NCI-H69 (cell line): ENCODE measurements at places on chromosomes 16 and 17.

DNA sequence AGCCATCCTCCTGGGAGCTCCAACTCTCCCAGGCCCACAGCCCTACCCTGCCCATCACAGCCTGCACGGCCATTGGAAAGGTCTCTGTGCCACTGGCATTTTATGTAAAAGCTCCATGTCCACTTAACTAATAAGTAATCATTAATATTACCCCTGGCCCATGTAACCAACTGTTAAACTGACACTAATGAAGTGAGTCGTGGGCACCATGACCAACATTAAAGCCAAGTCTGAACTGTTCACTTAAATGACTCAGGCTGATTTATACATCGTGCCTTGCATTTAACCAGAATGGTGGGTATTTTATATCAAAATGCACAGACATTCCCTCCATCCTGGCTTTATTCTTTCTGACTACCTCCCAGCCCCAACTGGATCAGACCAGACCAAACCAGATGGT, 229.3 kb downstream of the SOX9 start:
- no peak for DNase-seq

DNA sequence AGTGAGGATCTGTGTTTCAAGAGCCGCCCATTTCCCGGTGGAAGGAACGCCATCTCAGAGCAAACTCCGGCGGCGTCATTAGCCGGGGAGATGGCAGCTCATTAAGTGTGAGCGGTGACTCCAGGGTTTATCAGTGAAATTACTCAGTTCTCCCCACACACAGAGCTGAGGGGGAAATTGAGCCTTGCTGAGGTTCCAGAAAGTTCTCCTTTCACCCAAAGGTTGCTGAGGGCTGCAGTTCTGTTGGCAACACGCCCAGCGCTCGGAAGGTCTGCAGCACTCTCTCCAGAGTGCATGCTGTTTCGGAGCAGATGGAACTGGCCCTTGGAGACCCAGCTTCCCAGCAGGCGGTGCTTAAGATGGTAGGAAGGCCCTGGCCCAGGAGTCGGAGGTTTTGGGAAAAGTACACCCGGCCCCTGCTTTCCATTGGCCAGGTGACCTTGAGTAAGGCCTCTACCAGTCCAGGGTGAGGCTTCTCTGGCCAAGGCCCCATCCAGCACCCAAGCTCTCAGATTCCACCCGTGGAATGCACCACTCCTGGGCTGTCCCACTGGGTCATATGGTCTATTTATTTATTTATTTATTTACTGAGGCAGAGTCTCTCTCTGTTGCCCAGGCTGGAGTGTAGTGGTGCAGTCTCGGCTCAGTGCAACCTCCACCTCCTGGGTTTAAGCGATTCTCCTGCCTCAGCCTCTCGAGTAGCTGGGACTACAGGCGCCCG, 167.7 kb upstream of the CIBAR2 start:
- DNase-seq = peak; percentile 42

DNA sequence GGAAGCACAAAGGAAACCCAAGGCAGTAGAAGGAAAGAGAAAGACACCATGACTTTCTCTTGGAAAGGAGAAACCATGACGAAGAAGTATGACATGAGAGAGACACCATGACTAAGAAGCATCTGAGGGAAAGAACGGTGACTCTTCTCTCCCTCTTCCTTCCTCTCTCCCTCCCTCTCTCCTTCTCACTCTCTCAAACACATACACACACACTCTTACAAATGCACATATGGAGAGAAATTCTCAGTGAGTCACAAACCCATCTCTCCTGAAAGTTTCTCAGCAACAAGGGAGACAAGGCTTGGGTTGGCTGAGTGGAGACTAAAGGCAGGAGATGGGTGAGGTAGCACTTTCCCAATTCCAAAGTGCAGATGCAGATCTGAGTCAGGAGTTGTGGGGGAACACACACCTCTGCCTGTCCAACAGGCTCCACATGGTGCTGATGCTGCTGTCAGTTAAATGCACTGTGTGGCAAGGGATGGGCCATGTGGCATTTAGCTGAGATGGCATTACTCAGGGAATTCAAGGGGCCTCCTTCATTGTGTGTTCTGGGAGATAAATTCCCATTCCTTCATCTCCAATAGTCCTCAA, 336.7 kb upstream of the C16orf82 start:
- DNase-seq = no peak

DNA sequence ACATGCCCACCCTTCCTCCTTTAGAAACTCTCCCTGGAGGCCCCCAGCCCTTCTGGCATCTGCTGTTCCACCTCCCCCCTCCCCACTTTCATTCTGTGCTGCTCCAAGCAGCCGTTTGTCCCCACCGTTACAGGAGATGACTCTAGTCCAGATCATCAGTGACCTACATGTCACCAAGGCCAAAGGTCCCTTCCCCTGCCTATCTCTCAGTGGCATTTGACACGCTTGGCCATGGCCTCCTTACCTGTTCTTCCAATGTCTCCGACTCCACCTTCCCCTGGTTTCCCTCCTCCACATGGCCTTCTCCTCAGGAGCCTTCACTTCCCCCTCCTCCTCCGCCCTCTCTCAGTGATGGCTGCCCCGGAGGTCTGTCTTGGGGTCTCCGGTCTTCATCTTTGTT, 9.4 kb downstream of the TMEM92 start:
- no peak for DNase-seq

DNA sequence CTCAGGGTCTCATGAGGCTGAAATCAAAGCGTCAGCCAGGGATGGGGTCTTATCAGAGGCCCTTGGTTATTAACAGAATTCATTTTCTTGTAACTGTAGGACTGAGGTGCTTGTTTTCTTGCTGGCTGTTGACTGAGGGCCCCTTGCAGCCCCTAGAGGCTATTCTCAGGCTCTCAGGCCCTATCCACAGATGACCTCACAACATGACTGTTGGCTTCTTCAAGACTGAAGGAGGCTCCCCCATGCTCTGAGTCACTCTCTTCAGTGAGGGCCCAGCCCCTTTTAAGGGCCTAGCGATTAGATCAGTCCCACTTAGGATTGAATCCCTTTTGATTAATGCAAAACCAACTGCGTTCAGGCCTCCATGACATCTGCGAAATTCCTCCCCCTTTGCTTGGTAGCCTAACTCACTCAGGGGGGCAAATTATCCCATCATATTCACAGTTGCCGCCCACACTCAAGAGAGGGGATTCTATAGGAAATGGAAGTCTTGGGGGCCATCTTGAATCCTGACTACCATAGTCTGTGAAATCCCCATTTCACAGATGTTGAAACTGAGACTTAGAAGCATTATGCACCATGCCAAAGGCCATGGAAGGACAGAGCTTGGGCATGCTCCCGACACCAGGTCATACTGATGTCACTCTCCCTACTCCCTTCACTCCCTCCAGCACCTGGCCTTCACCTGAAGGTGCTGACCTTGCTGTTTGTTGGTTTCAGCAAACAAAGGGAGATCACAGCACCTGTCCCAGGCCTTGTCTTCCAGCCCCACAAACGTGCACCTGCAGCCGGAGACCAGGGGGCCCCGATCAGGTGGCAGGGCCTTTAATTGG, 592.3 kb downstream of the MAF start:
- no peak for DNase-seq

DNA sequence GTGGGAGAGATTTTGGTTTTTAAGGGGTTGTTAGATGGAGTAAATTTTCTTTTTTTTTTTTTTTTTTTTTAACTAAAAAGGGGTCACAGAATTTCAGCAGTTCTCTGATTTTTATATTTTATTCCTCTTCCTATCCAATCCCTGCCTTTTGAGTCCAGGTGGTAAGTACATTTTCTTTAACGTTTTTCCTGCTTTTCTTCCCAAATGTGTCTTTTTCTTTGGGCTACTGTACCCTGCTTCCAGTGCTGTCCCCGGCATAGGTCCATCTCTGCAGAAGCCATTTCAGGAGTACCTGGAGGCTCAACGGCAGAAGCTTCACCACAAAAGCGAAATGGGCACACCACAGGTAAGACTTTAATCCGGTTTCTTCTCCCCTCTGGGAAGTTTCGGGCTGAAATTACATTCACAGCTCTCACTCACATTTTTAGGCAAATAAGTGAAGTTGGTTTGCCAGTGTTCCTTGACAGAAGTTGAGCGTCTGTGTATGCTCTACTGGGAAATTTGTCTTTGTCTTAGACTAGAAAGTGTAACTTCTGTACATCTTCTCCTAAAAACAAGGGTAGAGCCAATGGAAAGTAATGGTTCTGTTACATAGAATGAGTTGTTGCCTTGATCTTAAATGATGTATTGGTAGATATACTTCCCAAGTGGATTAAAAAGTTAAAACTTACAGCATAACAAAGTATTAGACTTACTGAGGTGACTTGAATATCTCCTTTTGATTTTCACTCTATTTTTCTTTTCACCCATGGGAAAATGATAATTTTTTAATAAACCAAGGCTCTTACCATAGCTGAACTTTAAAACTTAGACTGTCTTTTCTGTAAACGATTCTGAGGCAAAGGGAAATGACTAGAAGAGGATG, 54.5 kb downstream of the TUBD1 start:
- peak; percentile 36 for DNase-seq

- DNase-seq = peak; percentile 97
Observed at GRCh38 chr17:48611681-48612455, 1.1 kb upstream of the HOXB7 start.

DNA sequence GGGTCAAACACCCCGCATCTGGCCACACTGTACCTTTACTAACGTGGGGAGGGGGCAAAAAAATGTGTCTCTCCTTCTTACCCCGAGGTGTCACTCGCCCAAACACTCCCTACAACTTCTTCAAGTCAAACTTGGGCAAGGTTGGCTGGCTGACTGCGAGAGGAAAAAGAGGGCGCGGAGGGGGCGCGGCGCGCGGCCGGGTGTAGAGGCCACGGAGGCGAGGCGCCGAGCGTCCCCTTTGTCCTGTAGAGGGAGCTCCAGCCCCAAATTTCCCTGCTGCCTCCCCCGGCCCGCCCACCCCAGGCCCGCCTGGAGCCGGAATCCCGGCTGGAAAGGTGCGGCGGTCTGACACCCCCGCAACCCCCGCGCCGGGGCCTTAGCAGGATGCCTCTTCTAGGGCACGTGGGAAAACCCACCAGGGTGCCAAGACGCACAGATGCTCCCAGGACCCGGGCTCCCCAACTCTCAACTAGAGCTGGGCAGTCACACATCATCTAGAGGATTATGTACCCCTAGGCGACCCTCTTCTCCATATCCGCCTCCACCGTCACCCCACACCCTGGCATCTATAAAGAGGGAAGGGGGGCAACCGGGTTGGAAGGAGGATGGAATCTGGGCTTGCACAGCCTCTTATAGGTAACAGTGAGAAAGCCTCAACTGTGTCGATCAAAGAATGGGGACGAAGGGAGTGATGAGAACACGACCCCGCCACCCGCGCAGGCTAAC, 4.2 kb downstream of the IRX3 start:
- DNase-seq = no peak

DNA sequence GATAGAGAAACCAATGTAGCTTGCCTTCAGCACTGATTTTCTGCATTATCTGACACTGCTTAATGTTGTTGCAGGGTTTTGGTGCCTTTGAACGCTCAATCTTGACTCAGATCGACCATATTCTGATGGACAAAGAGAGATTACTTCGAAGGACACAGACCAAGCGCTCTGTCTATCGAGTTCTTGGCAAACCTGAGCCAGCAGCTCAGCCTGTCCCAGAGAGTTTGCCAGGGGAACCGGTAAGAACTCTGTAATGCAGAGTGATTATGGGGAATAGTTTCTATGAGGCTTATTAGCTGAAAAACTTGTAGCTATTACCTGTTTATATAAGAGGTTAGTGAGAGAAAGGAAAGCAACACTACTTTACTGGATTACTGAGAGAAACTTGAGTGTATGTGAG, 40.4 kb downstream of the AATF start:
- DNase-seq = no peak

GRCh38 chr16:85681255-85681654, 7.5 kb downstream of the GINS2 start:
- DNase-seq = peak; percentile 16

- DNase-seq = no peak
Observed at GRCh38 chr17:27313301-27313700, 19.4 kb downstream of the WSB1 start.

- no peak for DNase-seq
Observed at GRCh38 chr16:62652441-62653120, 616.3 kb upstream of the CDH8 start.

GRCh38 chr16:88619859-88620815, 18.2 kb upstream of the IL17C start:
- DNase-seq = no peak

DNA sequence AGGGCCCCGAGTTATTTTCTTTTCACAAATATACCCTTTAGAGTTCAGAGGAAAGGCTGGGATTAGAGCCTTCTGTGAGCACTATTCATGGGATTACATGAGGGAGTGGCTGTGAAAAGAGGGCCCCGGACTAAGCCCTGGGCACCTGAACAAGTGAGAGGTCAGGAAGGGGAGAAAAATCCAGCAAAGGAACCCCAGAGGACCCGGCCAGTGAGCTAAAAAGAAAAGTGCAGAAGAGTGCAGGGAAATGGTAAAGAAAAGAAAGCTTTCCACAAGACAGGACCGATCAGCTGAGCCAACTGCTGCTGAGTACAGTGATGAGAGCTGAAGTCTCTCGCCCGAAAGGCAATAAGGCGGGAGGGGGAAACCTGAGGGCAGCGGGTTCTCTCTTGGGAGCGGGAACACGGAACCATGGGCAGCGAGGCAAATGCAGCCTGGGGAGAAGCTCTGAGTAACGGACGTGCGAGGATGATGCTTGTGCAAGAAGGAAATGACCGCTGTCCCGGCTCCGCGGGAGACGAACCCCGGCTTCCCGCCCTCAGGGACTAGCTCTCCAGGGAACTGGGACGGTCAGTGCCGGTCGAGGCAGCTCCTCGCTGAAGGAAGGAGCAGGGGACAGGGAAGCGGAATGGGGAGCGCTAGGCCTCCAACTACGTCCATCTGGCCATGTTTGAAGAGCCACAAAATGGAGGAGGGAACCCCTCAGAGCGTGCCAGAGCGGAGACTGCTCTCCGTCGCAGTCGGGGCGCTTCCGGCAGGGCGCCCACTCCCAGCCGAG, 665 bp upstream of the ALDH3A2 start:
- DNase-seq = peak; percentile 81

DNA sequence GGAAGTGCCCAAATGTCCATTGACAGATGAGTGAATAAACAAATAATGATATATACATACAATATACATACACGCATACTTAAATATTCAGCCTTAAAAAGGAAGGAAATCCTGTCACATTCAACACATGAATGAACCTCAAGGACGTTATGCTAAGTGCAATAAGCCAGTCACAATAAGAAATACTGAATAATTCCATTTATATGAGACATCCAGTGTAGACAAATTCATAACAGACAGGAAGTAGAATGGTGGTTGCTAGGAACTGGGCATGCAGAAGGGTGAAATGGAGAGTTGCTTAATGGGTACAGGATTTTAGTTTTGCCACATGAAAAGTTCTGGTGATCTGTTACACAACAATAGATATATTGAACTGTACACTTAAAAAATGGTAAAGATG, 8.8 kb upstream of the ITGB4 start:
- DNase-seq = no peak

DNA sequence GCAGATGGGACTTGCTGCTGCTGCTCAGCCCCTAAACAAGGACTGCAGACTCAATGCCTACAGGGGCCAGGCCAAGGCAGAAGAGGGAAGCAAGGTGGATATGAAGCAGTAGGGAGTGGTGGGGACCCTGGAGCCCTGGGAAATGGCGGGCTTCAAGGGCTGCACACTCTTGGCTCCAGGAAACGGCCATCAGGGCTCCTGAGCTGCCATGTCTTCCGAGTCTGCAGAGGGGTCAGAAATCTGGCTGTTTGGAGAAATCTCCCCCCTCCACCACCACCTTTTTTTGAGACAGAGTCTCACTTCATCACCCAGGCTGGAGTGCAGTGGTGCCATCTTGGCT, 169.1 kb downstream of the KATNIP start:
- DNase-seq = no peak

- no peak for DNase-seq
Observed at GRCh38 chr17:40633871-40634270, 13.7 kb downstream of the SMARCE1 start.

GRCh38 chr16:12951392-12951791, 50.0 kb downstream of the SHISA9 start:
- DNase-seq = peak; percentile 84
